ENCODE measurements at places on chromosomes 2 and 18. TPM values are rescaled to one million over a fixed set of nuclear protein-coding genes. Genes with fewer than 3 reads are reported as not detected.

PKDCC gene
- 0.79 TPM for total RNA-seq

GPBAR1 gene
- total RNA-seq = under 0.01 TPM

- DNase-seq = no peak
These were observed 64.2 kb downstream of the TPO start for GRCh38 chr2:1477196-1478040.

GRCh38 chr2:219765231-219765911 lies 137.9 kb downstream of the SLC4A3 start:
- DNase-seq = no peak

GRCh38 chr18:33838054-33838453 lies 260.0 kb downstream of the ASXL3 start:
- DNase-seq = no peak

GRCh38 chr2:231622963-231623362 lies 30.3 kb downstream of the TEX44 start:
- DNase-seq = no peak

DNA sequence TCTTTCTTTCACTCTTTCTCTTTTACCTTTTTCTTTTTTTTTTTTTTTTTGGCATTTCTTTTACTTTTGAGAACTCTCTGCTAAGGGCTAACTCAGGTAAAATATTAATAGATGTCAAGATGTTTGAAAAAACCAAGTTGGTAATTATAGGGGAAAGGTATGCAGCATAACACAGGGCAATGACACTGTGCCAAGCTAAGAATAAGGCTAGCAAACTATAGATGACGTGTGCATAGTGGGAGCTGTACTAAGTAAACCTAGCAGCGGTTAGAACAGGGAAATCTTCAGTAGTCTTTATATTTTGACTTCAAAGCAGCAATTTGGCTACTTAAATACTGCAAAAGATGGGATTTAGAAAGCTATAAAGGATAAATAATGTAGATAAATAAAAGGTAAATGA lies 415.4 kb upstream of the RGPD4 start:
- DNase-seq = no peak

DNA sequence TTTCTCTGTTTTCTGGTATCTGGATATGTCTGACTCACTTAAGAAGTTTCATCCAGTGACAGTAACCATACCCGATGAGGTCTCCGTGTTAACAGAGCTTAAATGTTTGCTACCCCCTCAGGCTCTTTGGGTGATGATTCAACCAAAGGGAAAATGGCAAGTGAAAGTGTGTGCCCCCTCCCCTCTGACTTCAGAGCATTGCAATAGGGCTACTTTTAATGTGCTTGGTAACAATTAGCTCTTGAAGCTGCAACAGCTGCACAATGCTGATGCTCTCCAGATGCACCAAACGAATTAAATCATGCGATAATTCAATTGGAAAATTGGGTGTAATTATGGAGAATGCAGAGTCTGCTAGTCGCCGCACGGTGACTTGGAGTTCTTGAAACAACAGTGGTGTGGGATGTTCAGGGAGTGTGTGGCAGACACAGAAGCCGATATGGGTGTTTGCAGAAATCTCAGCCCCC lies 270.7 kb downstream of the ALK start:
- peak; percentile 51 for DNase-seq

- DNase-seq = no peak
These were observed 46.7 kb downstream of the PUM2 start for GRCh38 chr2:20303966-20304365.

GRCh38 chr18:77151033-77151771 lies 18.6 kb upstream of the MBP start:
- DNase-seq = no peak

GRCh38 chr2:222782201-222782730 lies 78.6 kb upstream of the ACSL3 start:
- DNase-seq = no peak

DNA sequence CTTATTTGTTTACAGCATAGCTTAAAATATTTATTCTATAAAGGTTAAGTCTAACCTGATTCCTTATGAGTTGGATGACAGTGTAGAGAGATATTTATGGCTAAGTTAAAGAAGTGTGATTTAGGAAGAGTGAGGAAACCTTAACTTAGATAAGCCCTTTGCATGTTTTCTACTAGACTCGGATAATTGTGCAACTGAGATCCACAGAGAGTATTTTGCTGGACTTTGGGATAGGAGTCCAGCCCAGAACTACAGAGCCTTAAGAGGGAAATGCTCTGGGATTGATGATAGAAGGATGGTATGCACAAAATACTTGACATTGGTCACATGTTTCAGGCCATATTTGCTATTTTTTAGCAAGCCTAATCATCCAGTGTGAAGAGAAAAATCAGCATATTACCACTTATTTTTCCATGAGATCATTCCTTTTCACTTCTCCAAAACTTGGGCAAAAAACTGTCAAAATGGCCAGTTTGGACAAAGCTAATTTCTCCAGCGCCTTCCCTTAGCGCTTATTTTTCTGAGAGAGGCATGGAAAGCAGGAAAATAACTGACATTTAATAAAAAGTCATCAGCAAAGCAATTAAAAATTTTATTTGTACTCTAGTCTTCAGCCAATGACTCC lies 3.1 kb downstream of the CD28 start:
- no peak for DNase-seq

- no peak for DNase-seq
These were observed 21.1 kb downstream of the INPP5D start for GRCh38 chr2:233081232-233081730.
